Lung microvascular endothelial cell (primary cell): ENCODE measurements at places on chromosomes 1 and 21. TPM values are rescaled to one million over a fixed set of nuclear protein-coding genes. Genes with fewer than 3 reads are reported as not detected.

Gene PCP4
- not detected in 2 replicates for total RNA-seq

Gene CCDC30
- 0.22 and 0.40 TPM in 2 replicates for total RNA-seq

Gene KCNT2
- under 0.01 TPM in 2 replicates for total RNA-seq

Gene RHEX
- not detected in 2 replicates for total RNA-seq

Gene CSDE1
- 1,041 and 1,080 TPM in 2 replicates for total RNA-seq

Gene TNFSF4
- 1.4 and 7.0 TPM in 2 replicates for total RNA-seq

Gene PPFIA4
- total RNA-seq, result under 0.01 TPM in 2 replicates

Gene PSRC1
- 0.79 and 2.8 TPM in 2 replicates for total RNA-seq

Gene GBP7
- not detected in 2 replicates for total RNA-seq

Gene FCER1A
- not detected in 2 replicates for total RNA-seq

Gene ATAD3C
- total RNA-seq, result under 0.01 TPM in 2 replicates

Gene CCDC18
- total RNA-seq, result 5.4 and 5.7 TPM in 2 replicates

Gene HSD11B1
- under 0.01 TPM in 1 of 2 replicates, not detected in the other for total RNA-seq

Gene ARHGEF16
- 0.20 and 0.44 TPM in 2 replicates for total RNA-seq

Gene PRKAA2
- total RNA-seq, result 1.7 and 4.0 TPM in 2 replicates

Gene CD52
- total RNA-seq, result not detected in 2 replicates

Gene GJA8
- total RNA-seq, result not detected in 2 replicates

Gene PEA15
- total RNA-seq, result 36.2 and 60.7 TPM in 2 replicates

Gene FYB2
- total RNA-seq, result not detected in 2 replicates

Gene CERS2
- 66.7 and 97.4 TPM in 2 replicates for total RNA-seq

Gene DMBX1
- total RNA-seq, result not detected in 2 replicates

Gene ITPKB
- 18.7 and 19.4 TPM in 2 replicates for total RNA-seq

Gene DISC1
- total RNA-seq, result 3.0 and 4.1 TPM in 2 replicates

Gene KCNA3
- total RNA-seq, result not detected in 2 replicates

Gene AQP10
- total RNA-seq, result under 0.01 TPM in 1 of 2 replicates, not detected in the other

Gene ADAM30
- not detected in 2 replicates for total RNA-seq

Gene XCL2
- not detected in 2 replicates for total RNA-seq

Gene LMX1A
- total RNA-seq, result not detected in 2 replicates

Gene TMCO1
- 35.7 and 48.0 TPM in 2 replicates for total RNA-seq

Gene PCAT6
- total RNA-seq, result not detected in 2 replicates

Gene RSPO1
- total RNA-seq, result not detected in 2 replicates

Gene TMEM50B
- total RNA-seq, result 13.7 and 23.4 TPM in 2 replicates

Gene LCE1A
- total RNA-seq, result not detected in 2 replicates

Gene ADAMTSL4
- 0.20 and 0.22 TPM in 2 replicates for total RNA-seq

Gene TTC39A
- 1.6 and 2.4 TPM in 2 replicates for total RNA-seq

Gene RNF220
- total RNA-seq, result 34.0 and 53.6 TPM in 2 replicates

Gene EPHA2
- total RNA-seq, result 68.6 and 122 TPM in 2 replicates
